Tongue (tissue), 3 donors: ENCODE measurements at places on chromosomes 11 and 22. TPM values are rescaled to one million over a fixed set of nuclear protein-coding genes. Genes with fewer than 3 reads are reported as not detected.

STK33 gene
- total RNA-seq, result 8.2 TPM

TRIOBP gene
- 87.7 TPM for total RNA-seq

GRCh38 chr22:50686794-50687193, 14.2 kb downstream of the SHANK3 start:
- DNase-seq, result no peak

DNA sequence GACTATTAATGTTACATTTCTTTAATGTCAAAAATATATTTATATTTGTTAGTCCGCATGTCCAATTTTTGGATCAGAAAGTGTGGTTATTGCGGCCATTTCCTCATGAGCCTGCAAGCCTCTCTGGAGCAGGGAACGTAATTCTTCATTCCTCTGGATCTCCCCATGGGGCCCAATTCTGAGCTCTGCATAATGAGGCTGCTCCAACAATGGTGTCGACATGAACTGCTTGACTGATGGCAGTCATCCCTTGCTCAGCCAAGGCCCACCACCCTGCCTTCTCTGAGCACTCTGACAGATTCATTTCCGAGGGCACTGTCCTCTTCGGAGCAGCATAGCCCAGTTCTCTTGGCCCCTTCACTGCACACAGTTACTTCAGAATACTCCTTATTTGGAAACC, 3.1 kb upstream of the HEPACAM start:
- no peak for DNase-seq

GRCh38 chr11:561148-562003, 606 bp downstream of the RASSF7 start:
- no peak for DNase-seq

- peak; percentile 48 for DNase-seq
These were observed 486 bp downstream of the STIM1 start for GRCh38 chr11:3855808-3856491.
